NCI-H2081 treated with DMSO at 0.1 percent for 48 hours (cell line): ENCODE measurements at places on chromosomes 6 and 20.

- DNase-seq: no peak
Measured at GRCh38 chr6:163687075-163687474, 272.6 kb downstream of the QKI start.

DNA sequence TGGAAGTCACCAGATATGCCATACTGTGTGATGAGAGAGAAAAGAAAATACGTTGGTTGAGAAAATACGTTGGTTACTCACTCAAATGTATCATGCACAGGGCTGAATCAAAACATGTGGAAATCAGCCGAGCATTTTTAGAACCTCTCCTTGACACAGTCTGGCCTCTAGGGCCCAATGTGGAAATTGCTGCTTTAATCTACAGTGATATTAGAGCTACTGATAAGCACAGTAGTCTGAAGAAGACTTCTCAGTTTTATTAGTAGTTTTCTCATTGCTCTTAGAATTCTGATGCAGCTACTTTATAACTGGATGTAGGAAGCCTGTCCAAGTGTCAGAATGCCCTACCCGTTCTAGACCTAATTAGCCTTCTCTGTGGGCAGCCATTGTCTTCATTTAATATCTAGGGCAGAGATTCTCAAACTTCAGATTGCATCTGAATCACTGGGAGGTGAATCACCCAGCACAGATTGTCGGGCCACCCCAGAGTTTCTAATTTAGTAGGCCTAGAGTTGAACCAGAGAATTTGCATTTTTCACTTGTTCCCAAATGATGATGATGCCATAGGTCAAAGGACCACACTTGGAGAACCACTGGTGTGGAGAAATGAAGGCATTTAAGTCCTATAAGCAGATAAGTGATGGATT, 229.1 kb downstream of the PLCB1 start:
- DNase-seq: no peak

- DNase-seq: no peak
Measured at GRCh38 chr6:52283111-52283510, 1.4 kb downstream of the MCM3 start.

DNA sequence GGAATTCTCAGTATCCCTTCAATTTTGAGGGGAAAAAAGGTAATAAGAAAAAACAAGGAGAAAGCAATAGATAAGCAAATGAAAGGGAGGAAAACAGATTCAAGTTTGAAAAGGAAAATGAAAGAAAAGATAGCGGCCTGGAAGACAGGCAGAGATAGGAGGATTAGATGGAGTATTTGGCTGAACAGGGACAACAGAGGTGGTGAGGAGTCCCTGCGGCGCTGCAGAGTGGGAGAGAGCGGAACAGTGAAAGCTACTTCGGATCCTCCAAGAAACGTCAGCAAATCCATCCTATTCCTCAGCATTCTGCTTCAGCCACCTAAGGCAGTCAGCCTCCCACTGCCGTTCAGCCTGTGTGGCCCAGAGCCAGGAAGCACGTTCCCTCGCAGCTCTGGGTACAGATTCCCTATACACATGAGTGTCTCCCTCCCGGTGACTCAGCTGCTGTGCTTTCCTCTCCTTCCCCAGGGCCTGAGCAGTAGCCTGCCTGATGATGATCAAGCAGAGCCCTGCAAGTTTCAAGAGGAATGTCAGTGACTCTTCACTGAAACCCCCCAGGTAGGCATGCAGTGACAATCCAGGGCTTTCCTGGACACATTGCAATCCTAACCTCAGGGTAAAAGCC, 43.4 kb upstream of the CDYL start:
- no peak for DNase-seq

DNA sequence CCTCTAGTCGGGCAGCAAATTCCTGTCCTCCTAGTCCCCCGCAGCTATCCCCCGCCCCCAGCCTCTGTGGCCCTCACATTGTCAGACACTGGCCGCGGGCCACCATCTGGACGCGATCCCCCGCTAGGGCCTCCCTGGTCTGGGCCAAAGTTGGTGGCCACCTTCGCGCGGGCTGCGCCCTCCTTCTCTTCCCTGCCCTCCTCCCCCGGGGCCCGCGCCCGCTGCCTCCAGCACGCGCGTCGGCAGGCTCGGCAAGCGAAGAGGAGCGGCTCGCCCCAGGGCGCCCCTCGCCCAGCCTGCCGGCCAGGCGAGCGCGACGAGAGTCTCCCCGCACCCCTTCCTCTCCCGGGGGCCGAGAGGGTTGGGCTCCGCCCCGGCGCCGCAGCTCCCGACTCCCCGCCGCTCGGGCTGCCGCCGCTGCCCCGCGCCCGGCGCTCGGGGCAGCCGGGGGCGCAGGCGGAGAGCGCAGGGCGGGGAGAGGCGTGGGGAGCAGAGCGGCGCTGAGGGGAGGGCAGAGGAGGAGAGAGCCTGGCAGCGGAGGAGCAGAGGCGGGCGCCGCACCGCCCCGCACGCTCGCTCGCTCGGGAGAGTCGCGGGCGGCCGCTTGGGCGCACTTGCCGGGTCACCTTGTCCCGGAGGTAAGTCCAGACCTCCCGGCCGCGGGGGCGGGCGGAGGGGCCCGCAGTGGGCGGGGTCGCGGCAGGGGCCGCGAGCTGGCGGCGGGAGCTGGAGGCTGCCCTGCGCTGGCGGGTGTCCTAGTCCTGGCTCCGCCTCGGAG, at the start of gene SYNDIG1:
TSS of gene SYNDIG1 (plus strand) at position 514 of the 778 bp plus-strand sequence. CDS start 73,469 bp downstream, outside the sequence.
- DNase-seq: no peak

GRCh38 chr6:72916906-72917305, 295.0 kb downstream of the KCNQ5 start:
- no peak for DNase-seq

GRCh38 chr6:159400826-159401225, 231.6 kb downstream of the FNDC1 start:
- DNase-seq: no peak

DNA sequence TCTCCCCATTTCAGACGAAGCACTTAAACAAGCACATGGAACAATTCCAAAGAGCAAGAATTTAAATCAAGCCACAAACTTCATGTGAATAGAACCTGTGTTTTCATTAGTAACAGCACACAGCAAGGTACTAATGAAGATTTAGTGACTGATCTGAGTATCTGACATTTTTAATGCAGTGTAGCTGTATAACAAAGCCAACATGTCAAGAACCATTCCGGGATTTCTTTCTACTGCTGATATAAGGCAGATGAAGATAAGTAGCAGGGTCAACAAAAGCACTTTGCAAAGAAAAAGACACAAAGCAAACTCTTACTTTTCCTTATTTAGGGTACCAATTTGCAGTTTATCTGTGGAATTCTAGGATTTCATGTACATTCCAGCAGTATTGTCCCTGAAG, 11.3 kb downstream of the SLC17A5 start:
- DNase-seq: no peak

DNA sequence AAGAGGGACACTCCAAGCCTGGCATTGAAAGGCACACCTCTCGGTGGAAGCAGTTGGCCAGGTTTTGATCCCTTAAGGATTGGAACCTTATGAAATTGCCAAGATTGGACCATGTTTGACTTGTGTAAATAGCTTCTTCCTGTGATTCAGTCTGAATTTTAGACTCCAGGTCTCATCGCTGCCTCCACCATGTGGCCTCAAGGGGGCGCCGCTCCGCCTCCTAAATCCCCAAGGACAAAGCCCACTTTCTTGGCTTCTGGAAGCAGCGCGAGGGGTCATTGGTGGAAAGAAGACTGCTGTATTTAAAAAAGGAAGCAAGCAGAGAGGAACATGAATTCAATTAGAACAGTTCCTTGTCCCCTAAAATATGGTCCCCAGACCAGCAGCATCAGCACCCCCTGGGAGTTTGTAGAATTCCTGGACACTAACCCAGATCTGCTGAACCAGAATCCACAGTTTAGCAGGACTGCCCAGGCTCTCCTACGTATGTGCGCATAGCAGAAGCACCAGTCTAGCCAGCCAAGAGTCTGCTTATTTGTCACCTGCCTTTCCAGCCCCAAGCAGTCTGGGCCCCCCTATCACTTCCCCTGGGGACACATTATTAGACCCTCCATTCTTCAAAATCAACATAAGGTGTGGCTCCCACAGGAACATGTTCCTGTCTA, 108.5 kb downstream of the LY86 start:
- peak; percentile 11 for DNase-seq

- DNase-seq: no peak
Measured at GRCh38 chr6:16849988-16850680, 88.9 kb upstream of the ATXN1 start.

- DNase-seq: no peak
Measured at GRCh38 chr20:62837790-62838127, 20.9 kb downstream of the COL9A3 start.

DNA sequence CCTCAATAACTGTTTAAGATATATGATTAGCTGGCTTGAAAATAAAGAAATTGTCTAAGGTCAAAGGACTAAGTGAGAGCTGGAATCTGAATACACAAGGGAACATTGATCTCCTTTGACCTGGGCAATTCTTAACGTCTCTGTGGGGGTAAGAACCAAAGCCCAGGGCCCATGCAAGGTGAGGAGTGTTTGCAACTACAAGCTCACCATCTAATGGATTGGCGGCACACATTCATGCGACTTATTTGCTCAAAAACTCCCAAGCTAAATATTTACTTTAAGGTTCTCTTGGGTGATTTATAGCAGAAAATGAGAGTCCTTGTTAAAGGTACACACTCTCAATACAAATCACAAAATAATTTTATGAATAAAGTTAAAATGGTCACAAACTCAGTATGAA, 392.0 kb upstream of the FLRT3 start:
- DNase-seq: no peak

- no peak for DNase-seq
Measured at GRCh38 chr6:75081047-75081446, 124.8 kb downstream of the COL12A1 start.

- DNase-seq: no peak
Measured at GRCh38 chr20:60020251-60020650, 62.0 kb downstream of the CDH26 start.

- DNase-seq: no peak
Measured at GRCh38 chr6:162777091-162777490, 49.3 kb downstream of the PACRG start.

DNA sequence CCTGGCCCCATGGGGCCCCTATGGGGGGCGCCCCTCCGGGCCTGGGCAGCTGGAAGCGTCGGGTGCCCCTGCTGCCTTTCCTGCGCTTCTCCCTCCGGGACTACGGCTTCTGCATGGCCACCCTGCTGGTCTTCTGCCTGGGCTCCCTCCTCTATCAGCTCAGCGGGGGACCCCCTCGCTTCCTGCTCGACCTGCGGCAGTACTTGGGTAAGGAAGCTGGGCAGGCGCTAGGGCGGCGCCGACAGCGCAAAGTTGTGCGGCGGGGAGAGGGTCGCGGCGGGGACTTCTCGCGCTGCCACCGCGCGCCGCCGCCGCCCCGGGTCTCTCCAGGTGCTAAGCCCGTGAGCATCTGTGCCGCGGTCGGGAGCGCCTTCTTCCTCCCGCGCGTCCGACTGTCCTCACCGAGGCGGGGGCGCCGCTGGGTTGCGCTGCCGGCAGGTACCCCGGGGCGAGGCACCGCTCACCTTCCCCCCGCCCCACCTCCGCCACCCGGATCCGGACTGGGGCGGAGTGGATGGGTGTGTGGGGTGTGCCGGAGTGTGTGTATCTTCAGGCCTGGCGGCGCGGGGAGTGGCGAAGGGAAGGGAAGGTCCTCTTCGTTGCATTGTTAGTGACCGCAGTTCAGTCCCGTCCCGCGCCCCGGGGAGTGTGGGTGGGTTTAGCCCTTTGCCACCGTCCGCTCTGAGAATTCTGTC, 788 bp downstream of the UST start:
- DNase-seq: no peak

DNA sequence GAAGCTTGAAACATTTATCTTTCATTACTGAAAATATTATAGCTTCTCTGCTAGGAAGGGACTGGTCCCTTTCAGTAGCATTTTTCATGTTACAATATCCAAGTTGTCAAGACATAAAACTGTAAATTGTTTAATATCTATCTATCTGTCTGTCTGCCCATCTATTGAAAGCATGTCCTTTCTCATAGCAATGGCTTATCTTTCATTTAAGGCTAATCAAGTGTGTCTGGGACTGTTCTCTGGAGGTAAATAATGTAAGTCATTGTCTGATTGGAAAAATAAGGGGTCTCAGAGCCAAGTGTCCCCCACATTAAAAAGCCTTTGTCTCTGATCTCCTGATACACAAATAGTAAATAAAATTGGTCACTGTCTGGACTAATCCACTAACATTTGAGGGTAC, 135.5 kb downstream of the PKHD1 start:
- no peak for DNase-seq

- DNase-seq: no peak
Measured at GRCh38 chr6:38270367-38270766, 369.4 kb downstream of the BTBD9 start.

DNA sequence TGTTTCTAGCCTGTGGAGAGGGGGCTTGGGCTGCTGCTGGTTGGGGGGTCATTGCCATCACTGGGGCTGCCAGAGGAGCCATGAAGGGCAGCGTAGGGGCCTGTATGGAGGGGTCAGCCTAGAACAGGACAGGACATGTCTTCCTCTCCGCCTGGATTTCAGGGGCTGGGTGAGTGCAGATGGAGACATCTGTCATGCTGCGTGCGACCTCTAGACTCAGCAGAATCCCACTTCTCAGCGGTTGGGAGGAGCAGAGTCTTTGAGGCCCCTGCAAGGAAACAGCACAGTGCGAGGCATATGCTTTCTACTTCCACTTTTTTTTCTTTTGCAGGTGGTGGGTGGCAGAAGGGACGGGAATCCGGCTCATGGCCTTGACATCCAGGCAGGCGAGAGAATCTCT, 67.9 kb downstream of the EZR start:
- DNase-seq: no peak

DNA sequence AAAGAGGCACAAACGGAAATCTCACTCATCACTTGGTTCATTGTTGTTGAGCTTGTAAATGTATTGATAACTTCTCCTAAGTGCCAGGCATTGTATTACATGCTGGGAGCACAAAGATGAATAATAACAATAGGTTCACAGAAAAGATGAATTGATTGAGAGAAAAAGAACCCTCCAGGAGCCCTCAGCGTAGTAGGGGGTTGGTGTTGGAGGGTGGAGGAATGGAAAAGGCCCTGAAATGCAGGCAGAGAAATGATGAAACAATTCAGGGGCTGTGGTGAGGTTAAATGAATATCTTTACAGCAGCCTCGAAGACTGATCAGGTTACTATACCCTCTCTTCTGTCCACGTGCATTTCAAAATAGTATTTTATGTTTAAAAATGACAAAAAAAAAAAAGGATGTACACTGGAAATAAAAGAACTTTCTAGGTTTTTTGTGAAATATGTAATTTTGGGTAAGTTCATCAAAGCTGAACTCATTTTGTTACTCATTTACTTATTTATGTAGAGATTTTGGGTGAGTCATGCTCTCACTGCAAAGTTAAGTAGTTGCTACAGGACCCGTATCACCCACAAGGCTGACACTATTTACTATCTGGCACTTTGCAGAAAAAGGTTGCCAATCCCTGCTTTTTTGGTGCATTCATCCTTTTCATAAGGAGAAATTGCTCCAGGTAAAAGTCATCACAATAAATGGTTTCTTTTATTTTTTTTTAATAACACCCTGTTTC, 277.3 kb downstream of the ZNF217 start:
- no peak for DNase-seq

DNA sequence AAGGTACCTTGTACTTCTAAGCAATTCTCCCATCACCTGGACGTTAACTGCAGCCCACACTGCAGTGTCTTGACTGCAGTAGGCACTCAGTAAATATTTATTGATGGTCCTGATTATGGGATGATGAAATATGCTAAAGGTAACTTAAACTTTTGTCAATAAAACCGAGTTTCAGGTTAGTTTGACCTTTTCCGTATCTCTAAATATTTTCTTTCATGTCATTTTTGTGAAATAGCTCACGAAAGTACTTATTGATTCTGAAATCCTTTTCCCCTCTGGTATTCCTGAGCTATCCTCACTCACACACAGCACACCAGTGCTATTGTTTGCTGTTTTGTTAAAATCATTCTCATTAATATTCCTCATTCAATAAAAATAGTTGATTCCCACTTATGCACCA, 149.4 kb upstream of the ESR1 start:
- DNase-seq: no peak

- DNase-seq: no peak
Measured at GRCh38 chr6:170243386-170243785, 47.5 kb downstream of the DLL1 start.
